ENCODE measurements at places on chromosomes 13 and 19.

DNA sequence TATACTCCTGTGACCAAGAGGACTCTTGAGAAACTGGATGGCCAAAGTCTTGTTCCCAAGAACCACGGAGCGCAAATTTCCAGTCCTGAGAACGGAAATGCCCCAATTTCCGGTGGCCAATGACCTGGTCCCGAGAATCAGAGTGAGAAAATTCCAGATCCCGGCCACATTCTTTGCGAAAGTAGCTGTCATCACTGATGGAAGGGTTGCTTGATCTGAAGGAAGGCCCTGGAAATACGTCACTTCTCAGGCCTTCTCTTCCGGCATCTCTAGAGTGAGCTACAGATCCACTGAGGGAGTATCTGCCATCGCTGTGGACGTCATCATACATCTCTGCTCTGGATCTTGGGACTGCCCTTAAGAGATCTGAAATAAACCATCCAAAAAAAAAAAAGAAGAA, 7.5 kb downstream of the SUGP2 start:
- no peak for DNase-seq

DNA sequence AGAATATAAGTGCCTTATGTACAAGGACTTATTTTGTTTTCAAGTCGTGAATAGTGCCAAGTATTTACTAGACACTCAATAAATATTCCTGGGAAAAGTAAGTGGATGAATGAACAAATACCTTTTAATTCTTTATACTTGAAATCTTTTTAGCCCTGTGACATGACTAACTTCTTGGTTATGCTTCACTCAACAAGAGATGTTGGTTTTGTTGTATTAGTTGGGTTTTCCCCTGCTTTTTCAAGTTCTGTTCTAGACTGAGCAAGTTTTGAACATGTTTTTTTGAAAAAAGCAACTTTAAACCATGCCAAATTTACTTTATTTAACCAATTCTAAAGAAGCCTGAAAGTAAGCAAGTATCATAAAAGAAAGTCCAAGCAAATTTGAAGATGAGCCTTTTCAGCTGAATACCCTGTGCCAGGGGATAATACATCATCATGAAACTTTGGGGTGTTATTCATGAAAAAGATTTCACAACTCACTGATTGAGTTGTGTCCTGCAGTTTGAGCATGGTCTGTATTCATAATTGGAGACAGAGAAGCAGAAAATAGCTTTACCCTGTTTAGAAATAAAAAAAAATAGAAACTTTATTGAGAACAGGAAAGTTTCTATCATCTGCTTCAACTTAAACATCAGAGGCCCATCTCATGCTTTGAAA, 11.1 kb downstream of the LMO7 start:
- no peak for DNase-seq

- no peak for DNase-seq
Measured at GRCh38 chr13:21898459-21898858, 227.6 kb downstream of the FGF9 start.

DNA sequence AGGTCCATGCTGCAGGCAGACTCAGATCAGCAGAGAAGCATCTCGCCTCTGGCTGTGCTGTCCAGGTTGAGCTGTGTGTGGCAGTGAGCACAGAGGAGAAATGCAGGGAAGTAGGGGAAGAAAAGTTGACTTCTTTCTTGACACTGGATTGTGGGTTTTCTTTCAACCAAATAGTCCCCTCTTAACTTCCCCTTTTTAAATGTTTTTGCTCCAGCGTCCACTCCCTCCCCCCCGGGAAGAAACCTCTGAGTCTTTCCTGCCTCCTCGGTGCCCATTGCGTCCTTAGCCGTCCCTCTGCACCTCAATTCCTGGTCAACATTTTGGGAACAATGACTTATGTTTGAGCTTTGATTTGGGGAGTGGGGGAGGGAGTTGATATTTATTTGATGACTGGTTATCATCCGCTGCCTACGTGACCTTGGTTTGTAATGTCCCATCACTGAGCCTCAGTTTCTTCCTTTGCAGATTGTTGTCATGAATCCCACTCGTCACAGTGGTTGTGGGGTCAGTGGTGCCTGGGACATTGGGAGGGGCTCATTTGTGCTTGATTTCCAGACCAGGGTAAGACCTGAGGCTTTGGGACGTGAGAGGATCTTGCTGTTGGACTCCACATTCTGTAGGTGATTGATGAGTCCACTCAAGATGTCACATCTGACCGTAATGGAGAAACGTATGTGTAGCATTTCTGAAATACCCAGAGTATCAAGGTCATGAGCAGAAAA, at the start of gene LILRB2:
TSS of gene LILRB2 (minus strand) at position 104 of the 722 bp plus-strand sequence. CDS start 614 bp downstream, outside the sequence.
- no peak for DNase-seq

- no peak for DNase-seq
Measured at GRCh38 chr13:40597735-40598365, 68.6 kb downstream of the FOXO1 start.

- DNase-seq, result peak; percentile 49
Measured at GRCh38 chr19:32566246-32566830, 14.7 kb upstream of the PDCD5 start.

- peak; percentile 22 for DNase-seq
Measured at GRCh38 chr19:2446381-2446780, 10.4 kb downstream of the LMNB2 start.

DNA sequence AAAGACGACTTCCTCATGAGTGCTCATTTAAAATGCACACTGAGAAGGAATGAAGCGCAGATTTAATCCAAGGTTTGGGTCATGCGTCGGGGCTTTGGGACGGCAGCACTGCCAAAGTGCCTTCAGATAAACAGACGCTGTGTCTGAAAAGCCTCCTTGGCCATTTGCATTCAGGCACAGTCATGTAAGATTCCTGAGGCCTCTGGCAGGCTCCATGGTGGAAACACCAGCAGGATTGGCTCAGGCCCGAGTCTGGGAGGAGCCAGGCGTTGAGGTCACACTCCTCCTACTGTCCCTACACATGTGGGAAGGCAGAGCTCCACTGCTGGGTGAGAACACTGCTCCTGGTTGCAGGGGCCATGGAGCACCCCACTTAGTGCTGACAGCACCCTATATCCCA, 113.3 kb upstream of the KL start:
- no peak for DNase-seq

DNA sequence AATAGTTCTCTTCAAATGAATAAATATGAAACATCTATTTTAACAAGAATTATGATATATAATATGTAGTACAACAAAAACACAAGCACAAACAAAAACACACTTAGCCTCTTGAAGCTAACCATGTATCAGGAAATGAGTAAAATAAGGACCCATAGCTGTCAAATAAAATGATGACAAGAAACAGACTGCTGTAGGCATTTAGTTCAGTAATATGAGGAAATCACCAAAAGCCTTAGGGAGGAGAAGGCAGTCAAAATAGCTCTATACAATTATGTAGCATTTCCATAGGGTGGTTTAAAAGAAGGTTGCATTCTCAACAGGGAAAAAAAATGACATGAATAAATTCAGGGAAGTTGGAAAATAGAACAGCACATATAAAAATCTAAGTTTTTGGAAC, 163.4 kb downstream of the PCDH20 start:
- DNase-seq, result no peak

DNA sequence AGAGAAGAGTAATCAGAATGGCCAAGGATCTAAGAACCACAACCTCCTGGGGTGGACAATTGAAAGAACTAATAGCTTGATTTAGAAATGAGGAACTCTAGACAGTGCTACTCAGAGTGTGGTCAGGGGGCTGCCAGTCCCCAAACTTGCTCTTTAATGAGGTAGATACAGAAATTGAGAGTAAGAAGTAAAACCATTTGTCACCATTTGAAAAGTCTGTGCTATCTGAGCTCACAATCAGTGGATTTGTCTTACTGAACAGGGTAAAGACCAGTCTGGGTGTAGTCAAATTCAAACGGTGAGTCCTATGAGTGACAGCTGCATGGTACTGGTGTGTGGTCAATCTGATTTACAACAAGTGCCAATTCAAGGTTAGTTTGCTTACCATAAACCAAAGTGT, 118.9 kb downstream of the KL start:
- no peak for DNase-seq

GRCh38 chr13:26946684-26947343, 186.2 kb upstream of the GPR12 start:
- peak; percentile 30 for DNase-seq

DNA sequence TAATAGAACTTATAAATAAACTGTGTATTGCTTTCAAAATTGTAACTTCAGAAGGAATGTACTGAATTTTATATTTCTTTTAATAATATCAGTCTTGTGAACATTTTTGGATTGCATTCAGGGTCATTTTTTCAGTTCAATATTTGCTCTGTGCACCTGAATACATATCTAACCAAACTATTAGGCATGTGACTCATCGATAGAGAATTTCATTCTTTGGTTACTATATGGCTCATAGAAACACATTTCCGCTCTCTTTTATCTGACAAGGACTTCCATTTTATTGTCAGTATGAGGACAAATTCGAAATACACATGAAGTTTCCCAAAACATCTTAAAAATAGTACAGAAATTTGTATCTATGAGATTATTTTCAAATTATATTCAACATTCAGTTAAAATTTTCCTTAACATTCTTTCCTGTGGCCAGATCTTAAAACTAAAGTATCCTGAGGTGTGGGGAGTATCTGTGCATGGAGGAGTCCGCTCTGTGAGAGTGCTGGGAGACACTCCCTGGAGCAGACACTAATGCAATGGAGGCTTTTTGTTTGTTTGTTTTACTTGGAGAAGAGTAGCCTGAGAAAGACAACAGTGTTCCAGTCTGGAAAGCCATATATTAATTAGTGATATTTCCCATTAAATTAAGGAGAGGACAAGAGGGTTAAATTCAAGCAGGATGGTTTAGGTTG, 483.6 kb downstream of the PCDH20 start:
- no peak for DNase-seq

All from NCI-H2171 (cell line).